ENCODE measurements at places on chromosomes 4 and X.

- no peak for DNase-seq
These were observed 488.5 kb downstream of the RPA4 start for GRCh38 chrX:97372001-97372766.

DNA sequence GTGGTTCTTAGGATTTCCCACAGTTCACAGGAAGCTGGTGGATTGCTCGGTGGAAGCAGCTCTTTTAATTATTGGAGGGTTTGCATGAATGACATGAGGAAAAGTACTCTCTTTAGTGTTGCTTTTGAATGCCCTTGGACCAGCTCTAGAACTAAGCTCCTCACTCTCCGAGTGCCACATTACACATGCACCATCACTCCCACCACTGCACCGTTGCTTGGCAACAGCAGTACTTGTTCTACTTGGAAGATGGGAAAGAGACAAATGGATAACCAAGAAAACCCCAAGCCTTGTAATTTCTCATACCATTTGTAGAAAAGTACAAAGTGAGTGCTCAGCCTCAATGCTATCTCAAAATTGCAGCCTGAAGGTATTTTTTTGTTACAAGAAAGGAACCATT, 620.2 kb upstream of the BOD1L1 start:
- no peak for DNase-seq

DNA sequence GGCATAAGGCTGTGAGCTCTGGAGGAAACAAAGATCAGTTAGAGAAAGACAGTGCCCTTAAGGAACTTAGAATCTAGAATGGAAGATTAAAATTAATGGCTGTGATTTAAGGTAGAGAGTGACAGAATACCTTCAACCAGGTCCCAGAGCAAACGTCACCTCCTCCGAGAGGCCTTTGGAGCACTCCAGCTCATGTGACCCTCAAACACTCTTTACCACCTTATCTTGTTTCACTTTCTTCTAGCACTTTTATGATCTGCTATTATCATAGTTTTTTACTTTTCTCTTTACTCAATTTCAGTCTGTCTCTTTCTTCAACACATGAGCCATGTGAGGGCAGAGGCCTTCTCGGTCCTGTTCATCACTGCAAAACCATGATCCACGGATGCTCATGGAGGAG, 187.0 kb downstream of the SMIM20 start:
- no peak for DNase-seq

- DNase-seq, result no peak
These were observed 16.2 kb downstream of the LRIT3 start for GRCh38 chr4:109864134-109864533.

DNA sequence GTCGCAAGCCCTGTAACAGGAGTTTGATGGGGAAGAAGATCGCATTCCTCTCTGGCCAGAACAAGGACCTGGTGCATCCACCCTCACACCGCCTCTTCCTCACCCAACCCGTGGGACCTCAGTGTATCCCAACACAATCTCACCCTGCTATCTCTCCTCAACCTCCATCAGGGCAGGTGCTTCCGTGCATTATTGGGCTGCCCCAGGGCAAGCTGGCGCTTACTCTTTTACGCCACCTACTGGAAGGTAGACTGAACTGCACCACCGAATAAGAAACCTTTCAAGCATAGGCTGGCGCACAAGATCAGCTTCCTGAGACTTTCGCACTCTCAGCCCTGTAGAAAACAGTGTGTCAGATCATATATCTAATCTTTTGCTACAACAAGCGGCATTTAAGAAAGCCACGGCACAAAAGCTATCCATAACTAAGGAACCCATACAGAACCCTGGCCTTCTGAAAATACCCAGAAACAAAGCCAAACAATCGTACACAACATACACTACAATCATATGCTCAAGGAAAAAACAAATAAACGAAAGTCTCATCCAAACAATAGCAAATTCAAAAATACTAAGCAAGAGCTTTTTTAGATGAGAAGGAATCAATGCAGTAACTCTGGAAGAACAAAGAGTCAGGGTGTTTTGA, 209.3 kb downstream of the UGT8 start:
- peak; percentile 51 for DNase-seq

- DNase-seq, result no peak
These were observed 2012.4 kb upstream of the IGFBP7 start for GRCh38 chr4:59122626-59123025.

DNA sequence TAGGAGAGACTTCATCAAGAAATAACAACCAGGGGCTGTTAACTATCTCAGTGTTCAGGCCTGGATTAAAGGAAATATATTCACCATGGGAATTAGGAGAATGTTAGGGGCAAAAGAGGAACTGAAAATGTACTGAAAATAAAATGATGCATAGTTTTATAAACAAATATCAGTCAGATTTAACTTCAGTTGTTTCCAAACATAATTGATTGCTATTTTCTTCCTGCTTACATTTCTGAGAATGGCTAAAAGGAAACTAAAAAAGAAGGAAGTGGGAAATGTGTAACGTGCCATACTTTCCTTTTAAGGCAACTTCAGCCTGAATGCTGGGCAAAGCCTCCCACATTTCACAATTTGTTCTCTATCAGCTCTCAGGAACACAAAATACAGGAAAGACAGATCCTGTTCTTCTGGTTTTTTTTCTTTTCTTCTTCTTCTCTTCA, 178.1 kb downstream of the MAML3 start:
- no peak for DNase-seq

DNA sequence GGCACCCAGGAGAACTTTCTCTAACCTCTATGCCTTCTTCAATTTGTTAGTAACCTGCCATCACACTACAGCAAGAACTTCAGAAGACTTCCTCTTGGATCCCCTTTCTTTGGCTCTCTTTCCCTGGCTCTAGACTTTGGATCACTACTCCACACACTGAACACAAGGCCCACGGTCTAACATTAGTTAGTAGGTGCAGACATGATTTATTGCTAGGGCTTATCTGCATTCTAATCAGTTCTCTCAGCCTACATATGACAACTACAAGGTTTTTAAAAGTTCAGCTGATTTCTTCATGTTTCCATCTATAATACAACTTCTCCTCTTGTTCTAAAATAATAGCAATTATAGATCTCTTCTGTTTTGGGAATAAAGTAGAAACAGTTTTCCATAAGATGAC, 209.1 kb upstream of the ANXA10 start:
- DNase-seq, result no peak

GRCh38 chr4:88526221-88526815, 2.7 kb upstream of the PYURF start:
- DNase-seq, result peak; percentile 48

DNA sequence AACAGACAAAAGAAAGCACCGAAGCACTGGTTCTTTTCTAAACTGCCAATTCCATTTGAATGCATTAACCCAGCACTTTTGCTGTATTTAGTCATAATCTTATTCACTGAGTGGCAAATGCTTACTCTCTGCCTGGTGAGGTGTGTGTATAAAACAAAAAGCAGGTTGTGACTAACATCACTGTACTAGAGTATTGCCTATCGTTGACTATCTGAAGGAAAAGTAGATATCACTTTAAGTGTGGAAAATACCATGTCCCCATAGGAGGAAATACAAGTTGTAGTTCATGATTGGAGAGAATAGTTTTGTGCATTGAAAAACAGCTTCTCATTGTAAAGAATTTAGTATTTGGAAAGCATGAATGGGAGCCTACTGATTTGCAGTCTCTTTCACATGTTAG, 2.7 kb downstream of the PDLIM5 start:
- no peak for DNase-seq

DNA sequence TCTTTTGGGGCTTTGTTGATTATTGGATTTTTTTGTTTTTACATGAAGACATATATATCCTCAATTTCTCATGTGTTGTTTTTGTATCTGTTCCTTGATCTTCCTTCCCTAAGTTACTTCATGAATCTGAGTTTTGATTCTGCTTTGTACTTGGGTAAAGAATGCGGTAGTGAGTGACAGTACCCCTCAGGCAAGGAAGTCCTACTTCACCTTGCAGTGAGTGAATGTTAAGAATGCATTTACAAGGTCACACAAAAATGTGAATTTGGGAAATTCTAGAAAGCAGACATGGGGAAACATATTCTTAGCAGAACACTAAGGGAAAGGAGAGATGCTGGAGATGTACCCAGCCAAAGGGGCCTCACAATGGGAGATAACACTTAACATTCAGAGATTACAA, 373.1 kb upstream of the LCORL start:
- DNase-seq, result no peak
